ENCODE measurements at places on chromosomes 5 and 9. TPM values are rescaled to one million over a fixed set of nuclear protein-coding genes. Genes with fewer than 3 reads are reported as not detected.

DNA sequence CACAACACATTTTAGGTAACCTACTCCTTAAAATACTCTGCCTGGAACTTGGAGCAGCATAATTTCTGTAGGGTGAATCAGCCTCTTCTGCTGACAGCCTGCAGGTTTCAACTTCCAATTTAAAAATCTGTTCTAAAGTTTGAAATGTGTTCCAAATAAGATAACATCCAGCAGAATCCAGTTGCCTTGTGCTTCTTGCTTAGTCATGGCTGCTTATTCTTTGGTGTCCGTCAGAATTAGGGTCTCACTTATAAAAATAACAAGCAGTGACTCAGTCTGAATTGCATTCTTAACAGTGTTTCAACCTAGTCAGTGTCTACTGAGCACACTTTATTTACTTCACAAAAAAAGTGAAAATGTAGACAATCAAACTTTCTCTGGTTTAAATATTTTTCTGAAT lies 3.7 kb downstream of the CDH6 start:
- no peak for DNase-seq
- H3K36me3 ChIP-seq: no peaks in the 10 kb centered on the region
- H3K4me3 ChIP-seq: no peak overlapping the region

- H3K27me3 ChIP-seq: no peaks in the 10 kb centered on the region
- no peak for DNase-seq
- H3K4me1 ChIP-seq: no peaks in the 10 kb centered on the region
Measured at GRCh38 chr5:102932781-102933180, 177.7 kb downstream of the PAM start.

DNA sequence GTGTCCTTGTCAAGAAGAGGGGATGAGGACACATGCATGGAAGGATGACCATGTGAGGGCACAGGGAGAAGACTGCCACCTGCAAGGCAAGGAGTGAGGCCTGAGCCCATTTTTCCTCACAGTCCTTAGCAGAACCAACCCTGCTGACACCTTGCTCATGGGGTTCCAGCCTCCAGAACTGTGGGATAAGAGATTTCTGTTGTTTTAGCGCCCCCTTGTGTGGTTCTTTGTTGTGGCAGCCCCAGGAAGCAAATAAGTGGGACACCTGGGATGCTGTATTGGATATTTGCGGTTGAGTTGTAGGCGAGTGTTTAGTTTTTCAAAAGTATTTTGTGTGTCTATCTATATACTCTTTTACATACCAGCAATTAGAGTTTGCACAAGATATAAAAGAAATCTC lies 206.4 kb downstream of the NXNL2 start:
- no peak overlapping the region for H3K27ac ChIP-seq
- no peaks in the 10 kb centered on the region for H3K36me3 ChIP-seq
- DNase-seq: no peak
- H3K27me3 ChIP-seq: peaks cover 2% of the 10 kb centered on the region
- no peaks in the 10 kb centered on the region for H3K4me1 ChIP-seq
- H3K4me3 ChIP-seq: no peak overlapping the region

DNA sequence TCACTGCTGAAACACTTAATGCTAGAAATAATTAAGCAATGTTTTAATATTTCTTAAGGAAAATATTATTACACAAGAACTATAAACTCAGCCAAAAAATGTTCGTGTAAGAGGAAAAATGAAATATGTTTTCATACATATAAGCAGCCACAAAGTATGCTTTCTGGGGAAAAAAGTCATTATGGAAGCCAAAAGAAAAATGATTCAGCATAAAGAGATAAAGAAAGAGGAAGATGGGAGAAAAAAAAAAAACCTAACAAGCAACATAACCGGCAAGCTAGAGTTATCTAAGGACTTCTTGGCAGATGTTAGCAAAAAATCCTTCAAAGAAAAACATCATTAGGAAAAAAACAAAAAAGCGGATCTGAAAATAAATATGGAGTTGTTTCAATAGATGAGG lies 179.1 kb downstream of the MUSK start:
- no peaks in the 10 kb centered on the region for H3K4me1 ChIP-seq
- DNase-seq: no peak
- H3K27ac ChIP-seq: no peak overlapping the region
- H3K27me3 ChIP-seq: no peaks in the 10 kb centered on the region
- H3K4me3 ChIP-seq: no peak overlapping the region

ADGRV1 gene
- polyA plus RNA-seq: 2.7 TPM

GRCh38 chr5:36692791-36693763 lies 86.7 kb downstream of the SLC1A3 start:
- H3K27ac ChIP-seq: no peak overlapping the region
- no peaks in the 10 kb centered on the region for H3K27me3 ChIP-seq
- peak; percentile 46 for DNase-seq
- no peak overlapping the region for H3K4me3 ChIP-seq

DNA sequence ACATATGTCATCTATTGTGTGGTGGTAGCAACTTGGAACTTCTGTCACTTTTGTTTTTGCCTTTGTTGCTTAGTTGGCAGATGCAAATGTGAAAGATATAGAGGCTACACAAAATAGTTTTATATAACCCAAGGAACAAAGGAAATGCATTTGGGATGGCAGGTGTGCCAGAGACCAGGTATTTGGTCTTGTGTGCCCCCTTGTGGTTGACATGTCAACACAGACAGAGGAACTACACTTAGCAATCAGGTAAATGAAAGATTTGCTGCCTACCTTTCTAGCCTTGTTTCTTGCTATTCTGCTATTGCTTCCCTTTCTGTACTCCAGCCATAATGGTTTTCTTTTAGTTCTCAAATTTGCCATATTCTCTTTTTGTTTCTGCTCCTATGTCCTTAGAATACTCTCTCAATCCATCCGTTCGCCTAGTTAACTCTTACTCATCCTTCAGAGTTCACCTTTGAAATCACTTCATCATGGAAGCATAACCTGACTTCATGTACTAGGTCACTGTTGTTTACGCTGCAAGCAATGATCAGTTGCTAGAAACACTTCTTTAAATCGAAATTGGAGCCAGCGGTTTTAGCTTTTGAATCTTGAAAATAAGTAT lies 119.5 kb downstream of the TRPM3 start:
- peak; percentile 25 for DNase-seq
- no peak overlapping the region for H3K4me3 ChIP-seq
- H3K36me3 ChIP-seq: no peaks in the 10 kb centered on the region
- H3K4me1 ChIP-seq: no peaks in the 10 kb centered on the region
- H3K27ac ChIP-seq: no peak overlapping the region
